Diencephalon (tissue), 1 donor: ENCODE measurements at places on chromosomes 11 and 22. TPM values are rescaled to one million over a fixed set of nuclear protein-coding genes. Genes with fewer than 3 reads are reported as not detected.

The ZBTB16 gene
- total RNA-seq: 6.7 TPM

The DSCAML1 gene
- total RNA-seq: 8.1 TPM

The KCNJ1 gene
- 0.23 TPM for total RNA-seq

The CNTF gene
- 1.6 TPM for total RNA-seq

The MRGPRX3 gene
- not detected for total RNA-seq

The NLRP14 gene
- 0.92 TPM for total RNA-seq

The PITPNM1 gene
- 81.7 TPM for total RNA-seq

The TMEM86A gene
- 6.7 TPM for total RNA-seq

The DRICH1 gene
- 0.46 TPM for total RNA-seq

The CD248 gene
- 1.6 TPM for total RNA-seq

The RTN4R gene
- total RNA-seq: 12.5 TPM

The TUG1 gene
- total RNA-seq: 98.0 TPM

The GUCY1A2 gene
- total RNA-seq: 97.8 TPM

The CCDC81 gene
- 6.7 TPM for total RNA-seq

The TMEM218 gene
- 19.4 TPM for total RNA-seq

The PDGFB gene
- 11.3 TPM for total RNA-seq
